Aorta (tissue), 5 donors: ENCODE measurements at places on chromosomes 5 and 9. TPM values are rescaled to one million over a fixed set of nuclear protein-coding genes. Genes with fewer than 3 reads are reported as not detected.

TRIP13 gene
- 1.3 TPM for total RNA-seq

SH3GL2 gene
- not detected for total RNA-seq

PCDHGB7 gene
- total RNA-seq = 24.7 TPM

C9 gene
- 0.30 TPM for total RNA-seq

NR2F1-AS1 gene
- 7.6 TPM for total RNA-seq

OR2Y1 gene
- total RNA-seq = not detected

GMCL2 gene
- not detected for total RNA-seq

TMOD1 gene
- 56.6 TPM for total RNA-seq

AGTPBP1 gene
- total RNA-seq = 32.7 TPM

DNA sequence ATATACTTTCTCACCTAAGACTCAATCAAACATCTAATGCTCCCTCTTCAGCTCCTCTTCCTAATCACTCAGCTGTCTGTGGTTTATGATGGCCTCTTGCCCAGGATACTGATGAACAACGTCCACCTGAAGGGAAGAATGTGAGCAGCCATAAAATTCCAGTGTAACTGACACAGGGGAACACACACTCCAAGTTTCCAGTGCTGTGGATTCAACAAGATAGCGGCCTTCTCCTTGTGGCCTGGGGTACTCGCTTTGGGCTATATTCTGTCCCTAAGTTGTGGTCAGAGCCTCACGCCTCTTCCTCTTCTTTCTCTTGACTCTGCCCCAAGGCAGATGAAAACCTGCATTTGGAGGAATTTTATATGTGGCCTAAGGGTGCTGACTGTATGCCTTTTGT is 11.7 kb downstream of the B4GALT1 start:
- DNase-seq = no peak

- DNase-seq = no peak
These were observed 108.5 kb downstream of the EBF1 start for GRCh38 chr5:158990979-158991775.

DNA sequence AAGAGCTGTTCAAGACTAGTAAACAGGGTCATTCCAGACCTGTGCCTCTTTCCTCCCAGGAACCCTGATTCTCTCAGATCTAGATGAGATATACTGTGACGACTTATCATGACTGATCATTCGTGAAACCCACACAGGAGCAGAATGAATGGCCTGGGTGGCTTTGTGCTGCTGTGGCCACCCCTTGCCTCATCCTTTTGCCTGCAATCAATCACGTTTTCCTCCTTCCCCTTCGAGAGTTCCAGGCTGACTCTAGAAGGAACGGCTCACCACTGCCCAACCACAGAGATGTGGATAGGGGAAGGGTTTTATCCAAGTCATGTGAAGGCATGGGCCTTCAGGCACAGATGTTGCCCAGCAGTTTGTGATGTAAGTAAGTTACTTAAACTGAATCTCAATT is 5.8 kb downstream of the ANXA6 start:
- DNase-seq = no peak

DNA sequence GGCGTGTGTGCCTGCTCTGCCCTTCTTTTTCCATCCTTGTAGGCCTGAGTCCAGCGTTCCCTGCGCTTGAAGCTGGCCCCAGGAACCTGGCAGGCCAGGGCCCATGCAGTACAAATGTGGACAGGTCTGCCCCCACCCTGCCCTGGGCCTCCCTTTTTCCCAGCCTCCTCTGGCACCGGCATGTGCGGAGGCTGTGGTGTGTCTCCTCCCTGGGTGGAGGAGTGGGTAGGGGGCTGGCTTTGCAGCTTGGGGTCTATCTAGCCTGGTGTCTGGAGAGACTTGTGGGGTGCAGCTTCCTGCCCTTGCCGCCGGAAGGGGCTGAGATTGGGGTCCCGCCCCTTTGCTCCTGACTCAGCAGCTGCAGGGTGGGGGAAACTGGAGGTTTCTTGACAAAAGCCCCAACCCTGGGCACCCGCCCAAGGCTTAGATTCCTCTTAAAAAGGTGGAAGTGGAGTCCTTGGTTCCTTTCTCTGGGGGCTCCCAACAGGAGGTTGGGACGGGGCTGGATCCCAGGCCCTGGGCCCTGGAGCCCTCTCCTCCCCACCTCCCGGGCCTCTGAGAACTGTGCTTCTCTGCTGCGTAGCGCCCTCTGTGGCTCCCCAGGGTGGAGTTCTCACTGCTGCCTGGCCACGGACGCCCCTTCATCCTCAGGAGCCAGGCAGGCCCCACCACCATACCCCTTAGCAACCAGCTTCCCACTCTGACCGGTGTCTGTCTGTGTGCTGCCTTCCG is 18.0 kb downstream of the RXRA start:
- no peak for DNase-seq

DNA sequence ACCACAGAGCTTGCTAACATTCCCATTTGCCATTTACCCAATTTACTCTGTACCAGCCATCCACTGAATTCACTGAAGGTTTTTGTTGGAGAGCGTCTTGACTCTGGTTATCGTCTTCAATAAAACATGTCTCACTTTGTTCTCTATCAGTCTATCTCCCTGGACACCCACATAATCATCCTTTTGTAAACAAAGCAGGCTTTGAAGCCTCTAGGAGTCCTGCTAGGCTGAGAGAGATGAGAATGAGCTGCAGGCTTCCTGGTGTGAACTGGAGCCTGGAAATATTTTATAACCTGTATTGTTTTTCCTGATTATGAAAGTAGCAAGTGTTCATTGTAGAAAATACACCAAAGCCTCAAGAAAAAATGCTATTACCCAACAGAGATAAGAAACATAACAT is 140.6 kb upstream of the ZNF366 start:
- no peak for DNase-seq

- no peak for DNase-seq
These were observed 164.0 kb downstream of the CARTPT start for GRCh38 chr5:71882826-71883741.

DNA sequence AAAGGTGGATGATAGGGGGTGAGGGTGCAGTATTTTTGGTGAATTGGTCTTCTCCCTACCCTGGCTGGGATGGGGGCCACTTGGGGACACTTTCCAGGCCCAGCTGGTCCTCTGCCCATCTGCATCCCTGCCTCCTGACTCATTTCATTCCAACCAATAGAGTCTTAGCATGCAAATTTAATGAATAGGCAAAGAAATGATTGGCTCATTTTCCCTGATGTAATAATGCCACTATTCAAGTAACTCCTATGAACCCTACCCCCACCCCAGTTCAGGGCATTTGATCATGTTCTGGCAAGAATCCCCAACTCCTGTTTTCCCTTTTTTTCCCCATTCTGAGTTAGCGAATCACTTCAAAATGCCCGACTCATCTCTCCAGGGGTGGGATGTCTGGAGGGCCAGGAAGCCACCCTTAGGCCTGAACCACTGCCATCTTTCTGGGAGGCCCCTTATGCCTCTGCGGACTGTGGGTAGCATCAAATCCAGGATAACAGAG is 56.7 kb downstream of the PCDH1 start:
- no peak for DNase-seq

DNA sequence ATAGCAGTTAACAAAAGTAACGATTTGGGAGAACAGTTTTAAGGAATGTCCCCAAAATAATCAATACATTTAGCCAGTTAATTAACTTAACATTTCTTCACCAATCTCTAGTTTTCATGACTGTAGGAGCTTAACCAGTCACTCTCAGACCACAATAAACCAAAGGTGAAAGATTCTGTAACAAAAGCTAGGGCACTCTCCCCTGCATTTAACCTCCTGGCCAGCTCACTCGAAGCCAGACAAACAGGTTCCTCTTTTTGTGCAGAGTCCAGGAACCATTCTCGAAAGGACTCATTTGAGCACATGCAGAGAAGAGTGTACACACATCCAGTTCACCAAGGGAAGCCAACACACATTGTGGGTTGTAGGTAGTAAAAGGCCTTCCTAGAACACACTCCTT is 6.5 kb downstream of the IL7R start:
- DNase-seq = no peak

GRCh38 chr9:127179633-127180441 is 57.4 kb upstream of the ANGPTL2 start:
- peak; percentile 74 for DNase-seq

- DNase-seq = no peak
These were observed 75.8 kb downstream of the MACROH2A1 start for GRCh38 chr5:135323227-135323626.

DNA sequence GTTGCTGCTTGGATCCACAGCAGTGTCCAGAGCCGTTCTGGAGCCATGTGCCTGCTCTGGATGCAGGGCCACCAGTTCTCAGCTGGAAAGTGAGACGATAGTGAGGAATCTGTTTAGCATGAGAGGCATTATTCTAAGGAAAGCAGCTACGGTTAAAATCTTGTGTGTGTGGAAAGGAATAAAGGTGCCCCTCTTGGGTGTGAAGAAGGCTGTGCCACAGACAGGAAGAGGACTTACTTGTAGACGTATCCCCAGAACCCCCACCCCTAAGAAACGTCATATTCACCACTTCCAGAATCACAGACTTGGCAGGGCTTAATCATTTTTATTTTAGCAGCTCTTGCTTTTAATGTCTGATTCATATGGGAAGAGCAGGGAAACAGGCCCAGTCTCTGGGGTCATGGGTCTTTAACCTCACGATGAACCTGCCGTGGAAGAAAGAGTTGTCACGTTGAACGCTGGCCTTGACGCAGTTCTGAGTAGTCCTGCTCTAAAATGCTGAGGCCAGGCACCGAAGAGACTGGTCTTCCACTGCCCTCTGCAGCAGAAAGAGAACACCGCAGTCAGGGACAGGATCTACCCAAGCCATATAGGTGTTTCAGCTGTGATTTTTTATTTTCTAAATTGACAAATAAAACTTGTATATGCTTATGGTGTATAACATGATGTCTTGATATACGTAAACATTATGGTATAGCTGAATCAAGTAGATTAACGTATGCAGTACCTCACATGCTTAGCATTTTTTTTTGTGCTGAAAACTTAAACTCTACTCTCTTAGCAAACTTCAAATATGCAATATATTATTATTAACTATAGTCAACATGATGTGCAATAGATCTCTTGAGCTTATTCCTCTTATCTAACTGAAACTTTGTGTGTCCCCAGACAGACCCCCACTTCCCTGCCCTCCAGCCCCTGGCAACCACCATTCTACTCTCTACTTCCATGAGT is 38.8 kb downstream of the CARTPT start:
- DNase-seq = peak; percentile 75

DNA sequence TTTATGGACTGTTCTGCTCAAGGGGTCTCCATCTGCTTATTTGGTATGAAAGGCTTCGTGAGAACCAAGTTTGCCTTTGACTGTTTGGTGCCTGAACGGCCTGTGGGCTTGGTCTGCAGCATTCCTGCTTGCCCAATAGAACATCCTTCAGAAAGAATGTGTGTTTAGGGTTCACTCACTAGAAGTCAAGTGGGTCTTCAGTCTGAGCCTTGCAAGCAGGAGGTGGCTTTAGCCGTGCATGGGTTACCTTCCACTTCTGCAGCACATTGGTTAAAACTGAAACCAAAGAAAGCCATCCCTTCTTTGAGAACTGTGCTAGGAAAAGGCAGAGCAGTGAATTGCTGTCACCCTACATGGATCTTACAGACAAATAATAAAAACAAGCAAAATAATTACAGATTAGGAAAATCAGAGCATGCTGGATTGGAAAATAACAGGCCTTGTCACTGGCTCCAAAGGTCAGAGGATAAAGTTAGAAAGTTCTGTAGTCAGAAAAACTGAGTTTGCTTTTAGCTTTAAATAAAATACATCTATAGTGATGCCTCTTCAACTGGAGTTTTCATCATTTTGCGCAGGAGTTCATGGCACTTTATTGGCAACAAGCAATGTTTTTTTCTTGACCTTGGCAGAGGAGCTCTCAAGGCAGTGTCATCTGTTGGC is 16.6 kb downstream of the WWC1 start:
- no peak for DNase-seq

- no peak for DNase-seq
These were observed 170.6 kb upstream of the MEF2C start for GRCh38 chr5:89053547-89053946.

DNA sequence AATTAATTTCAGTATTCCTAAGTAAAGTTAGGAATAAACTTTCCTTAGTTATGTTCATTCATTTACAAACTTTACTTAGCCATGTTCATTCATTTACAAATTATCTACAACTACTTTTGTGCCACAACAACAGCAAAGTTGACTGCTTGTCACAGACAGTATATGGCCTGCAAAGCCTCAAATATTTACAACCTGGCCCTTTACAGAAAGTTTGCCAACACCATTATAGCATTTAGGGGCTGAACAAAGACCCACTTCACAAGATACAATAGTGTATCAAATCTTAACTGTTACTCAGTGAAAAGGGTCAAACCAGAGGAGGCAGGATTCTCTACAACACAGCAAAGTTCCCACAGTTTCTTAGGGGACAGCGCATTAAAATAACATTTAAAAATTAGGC is 9.7 kb upstream of the OTULINL start:
- no peak for DNase-seq

GRCh38 chr5:172455087-172455381 is 709 bp upstream of the SH3PXD2B start:
- DNase-seq = no peak

GRCh38 chr5:83856881-83857280 is 136.2 kb upstream of the HAPLN1 start:
- no peak for DNase-seq

GRCh38 chr5:82414041-82414388 is 135.9 kb upstream of the RPS23 start:
- DNase-seq = no peak

DNA sequence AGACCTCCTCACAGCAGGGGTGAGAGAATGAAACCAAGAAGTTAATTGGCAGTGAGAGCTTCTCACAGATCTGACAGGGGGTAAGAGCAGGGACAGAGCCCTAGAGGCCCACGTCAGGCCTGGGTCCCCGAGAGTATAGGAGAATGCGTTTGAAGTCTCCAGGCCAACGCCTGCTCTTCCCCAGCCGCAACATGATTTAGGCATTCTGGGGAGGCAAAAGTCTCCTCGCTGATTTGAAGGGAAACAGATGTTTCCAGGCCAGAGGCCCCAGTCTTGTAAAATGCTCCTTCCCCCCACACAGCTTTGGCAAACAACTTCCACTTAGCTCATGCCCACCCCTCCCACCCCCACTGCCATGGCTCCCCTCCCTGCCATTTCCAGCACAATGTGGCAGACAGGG is 239.2 kb upstream of the TRIM32 start:
- no peak for DNase-seq

- no peak for DNase-seq
These were observed 49.9 kb downstream of the C9orf152 start for GRCh38 chr9:110157823-110158664.
